HuH-7.5 (cell line): ENCODE measurements at places on chromosomes 1 and 21.

- no peak for DNase-seq
Measured at GRCh38 chr1:226304291-226304955, 4.5 kb downstream of the LIN9 start.

- DNase-seq, result no peak
Measured at GRCh38 chr1:158686111-158687009, at the start of gene SPTA1. SPTA1 (minus strand) TSS chr1:158686715; CDS start chr1:158686517, 198 bp downstream.

DNA sequence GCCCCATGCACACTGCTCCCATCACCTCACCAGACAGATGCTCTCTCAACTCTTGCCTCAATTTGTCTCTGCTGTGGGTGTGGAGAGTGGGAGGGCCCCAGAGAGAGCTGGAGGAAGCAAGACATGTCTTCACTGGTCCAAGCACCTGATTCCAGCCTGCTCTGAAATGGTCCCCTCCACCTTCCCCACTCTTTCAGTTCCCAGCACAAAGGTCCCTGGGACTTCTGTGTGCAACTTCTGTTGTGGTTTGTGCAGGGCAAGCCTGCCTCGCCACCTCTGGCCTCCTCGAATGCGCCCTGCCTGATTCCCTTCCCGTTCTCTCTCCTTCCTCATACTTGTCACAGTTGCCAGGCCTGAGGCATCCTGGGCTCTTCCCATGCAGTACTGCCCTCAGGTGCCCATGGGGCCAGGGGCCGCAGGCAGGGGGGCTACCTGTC, 119.3 kb downstream of the SYT2 start:
- DNase-seq, result no peak

DNA sequence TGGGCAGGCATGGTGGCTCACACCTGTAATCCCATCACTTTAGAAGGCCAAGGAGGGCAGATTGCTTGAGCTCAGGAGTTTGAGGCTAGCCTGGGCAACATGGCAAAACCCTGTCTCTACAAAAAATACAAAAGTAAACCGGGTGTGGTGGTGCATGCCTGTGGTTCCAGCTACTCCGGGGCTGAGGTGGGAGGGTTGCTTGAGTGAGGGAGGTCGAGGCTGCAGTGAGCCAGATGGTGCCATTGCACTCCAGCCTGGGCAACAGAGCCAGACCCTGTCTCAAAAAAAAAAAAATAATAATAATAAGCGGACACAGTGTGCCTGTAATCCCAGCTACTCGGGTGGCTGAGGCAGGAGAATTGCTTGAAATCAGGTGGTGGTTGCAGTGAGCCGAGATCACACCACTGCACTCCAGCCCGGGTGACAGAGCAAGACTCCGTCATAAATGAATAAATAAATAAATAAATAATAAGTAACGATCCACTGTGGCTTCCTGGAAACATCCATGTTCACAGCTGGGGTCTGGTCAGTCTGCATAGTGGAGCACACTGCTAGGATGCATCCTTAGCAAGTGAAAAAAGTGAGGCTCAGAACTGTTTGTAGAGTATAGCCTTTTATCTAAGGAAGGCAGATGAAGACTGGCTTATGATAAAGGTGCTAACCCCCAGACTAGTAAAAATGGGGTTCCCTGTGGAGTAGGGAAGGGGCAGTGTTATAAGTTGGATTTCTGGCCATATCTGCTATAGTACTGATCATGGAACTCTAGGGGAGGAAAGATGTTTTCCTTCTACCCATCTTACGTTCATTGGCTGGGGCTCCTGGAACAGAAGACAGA, 15.7 kb downstream of the PKNOX1 start:
- no peak for DNase-seq

GRCh38 chr1:209095627-209096595, 487.6 kb upstream of the CAMK1G start:
- no peak for DNase-seq

DNA sequence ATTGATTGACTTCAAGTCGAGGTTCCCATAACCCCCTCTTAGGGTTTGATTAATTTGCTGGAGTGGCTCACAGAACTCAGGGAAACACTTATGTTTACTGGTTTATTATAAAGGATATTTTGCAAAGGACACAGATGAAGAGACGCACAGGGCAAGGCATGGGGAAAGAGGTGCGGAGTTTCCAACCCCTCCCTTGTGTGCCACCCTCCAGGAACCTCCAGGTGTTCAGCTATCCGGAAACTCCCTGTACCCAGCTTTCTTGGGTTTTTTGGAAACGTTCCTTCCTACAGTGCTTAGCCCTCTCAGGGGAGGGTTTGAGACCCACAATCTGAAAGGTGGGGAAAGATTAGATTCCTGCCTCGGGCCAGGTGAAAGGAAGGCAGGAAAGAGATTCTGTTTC, 48.2 kb downstream of the UCK2 start:
- DNase-seq, result no peak

GRCh38 chr1:88892357-88892877, 1.1 kb upstream of the GTF2B start:
- no peak for DNase-seq

- no peak for DNase-seq
Measured at GRCh38 chr1:173504268-173504667, 27.1 kb downstream of the PRDX6 start.

GRCh38 chr1:24057171-24057570, 54.8 kb downstream of the MYOM3 start:
- DNase-seq, result no peak

GRCh38 chr1:226181996-226182714, 4.4 kb downstream of the ACBD3 start:
- no peak for DNase-seq

GRCh38 chr1:245790441-245790840, 635.7 kb downstream of the KIF26B start:
- no peak for DNase-seq

DNA sequence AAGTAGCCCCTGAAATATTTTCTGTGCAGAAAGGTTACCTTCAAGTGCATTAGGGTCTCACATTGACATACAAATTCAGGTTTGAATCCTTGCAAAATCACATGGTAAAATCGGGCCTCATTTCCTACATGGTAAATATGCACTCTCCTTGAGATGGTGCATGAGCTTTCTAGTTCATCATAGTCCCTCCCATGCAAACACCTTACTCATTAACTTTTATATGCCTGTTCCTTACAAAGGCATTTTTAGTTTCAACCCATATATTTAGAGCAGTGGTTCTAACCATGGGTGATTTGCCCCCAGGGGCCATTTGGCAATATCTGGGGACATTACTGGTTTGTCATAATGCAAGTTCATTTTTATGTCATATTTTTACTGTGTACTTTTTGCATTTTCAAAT, 37.2 kb downstream of the PBX1 start:
- no peak for DNase-seq

GRCh38 chr21:18715606-18716005, 312.0 kb upstream of the TMPRSS15 start:
- DNase-seq, result no peak

DNA sequence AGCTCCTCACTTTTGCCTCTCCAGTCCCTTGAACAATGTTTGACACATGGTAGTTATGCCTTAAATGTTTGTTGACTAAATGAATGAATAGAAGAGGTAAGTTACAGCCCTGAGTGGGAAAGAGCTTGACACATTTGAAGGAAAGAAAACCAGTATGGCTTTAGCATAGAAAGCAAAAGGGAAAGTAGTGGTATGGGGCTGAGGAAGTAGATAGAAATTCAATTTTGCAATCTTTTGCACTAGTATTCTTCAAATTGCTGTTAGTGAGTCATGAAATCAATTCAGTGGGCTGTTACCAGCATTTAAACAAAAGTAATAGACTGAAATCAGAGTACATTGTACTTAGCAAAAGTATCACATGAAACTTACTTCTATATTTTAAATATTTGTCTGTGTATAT, 21.1 kb downstream of the PLA2G4A start:
- DNase-seq, result no peak

GRCh38 chr21:44932408-44933181, 7.2 kb upstream of the SLX9 start:
- DNase-seq, result peak; percentile 63

DNA sequence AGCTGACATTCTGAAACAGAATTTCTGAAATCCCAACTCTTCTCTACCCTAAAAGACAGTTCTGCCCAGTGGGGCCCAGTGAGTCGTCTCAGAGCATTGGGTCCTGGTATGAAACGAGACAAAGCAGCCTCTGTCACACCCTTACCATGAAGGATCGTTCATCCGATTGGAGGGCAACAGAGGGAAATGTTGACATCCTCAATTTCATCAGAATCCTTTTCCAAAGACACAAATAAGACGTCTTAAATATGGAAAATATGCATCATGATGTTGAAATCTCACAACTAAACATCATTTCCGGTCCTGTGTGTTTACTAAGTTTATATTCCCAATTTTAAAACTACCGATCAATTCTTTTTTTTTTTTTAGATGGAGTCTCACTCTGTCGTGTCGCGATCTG, 112.1 kb upstream of the SLC45A1 start:
- no peak for DNase-seq

DNA sequence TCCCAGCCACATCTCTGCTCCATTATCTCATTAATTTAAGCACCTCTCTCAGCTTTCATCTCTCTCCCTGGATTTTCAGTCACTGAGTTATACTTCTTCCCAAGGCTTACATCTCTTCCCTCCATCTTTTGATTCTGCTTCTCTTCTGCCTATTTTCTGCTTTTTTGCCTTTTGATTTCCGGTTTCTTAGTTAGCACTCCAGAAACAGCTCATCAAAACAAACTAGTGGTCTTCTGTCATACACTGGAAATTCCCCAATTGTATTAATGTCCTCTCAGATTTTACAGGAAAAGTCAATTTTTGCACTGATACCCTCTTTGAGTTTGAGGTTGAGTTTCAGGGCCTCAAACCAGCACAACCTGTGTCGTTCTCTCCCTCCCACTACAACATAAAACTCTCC, 1.5 kb downstream of the LCE3E start:
- no peak for DNase-seq

DNA sequence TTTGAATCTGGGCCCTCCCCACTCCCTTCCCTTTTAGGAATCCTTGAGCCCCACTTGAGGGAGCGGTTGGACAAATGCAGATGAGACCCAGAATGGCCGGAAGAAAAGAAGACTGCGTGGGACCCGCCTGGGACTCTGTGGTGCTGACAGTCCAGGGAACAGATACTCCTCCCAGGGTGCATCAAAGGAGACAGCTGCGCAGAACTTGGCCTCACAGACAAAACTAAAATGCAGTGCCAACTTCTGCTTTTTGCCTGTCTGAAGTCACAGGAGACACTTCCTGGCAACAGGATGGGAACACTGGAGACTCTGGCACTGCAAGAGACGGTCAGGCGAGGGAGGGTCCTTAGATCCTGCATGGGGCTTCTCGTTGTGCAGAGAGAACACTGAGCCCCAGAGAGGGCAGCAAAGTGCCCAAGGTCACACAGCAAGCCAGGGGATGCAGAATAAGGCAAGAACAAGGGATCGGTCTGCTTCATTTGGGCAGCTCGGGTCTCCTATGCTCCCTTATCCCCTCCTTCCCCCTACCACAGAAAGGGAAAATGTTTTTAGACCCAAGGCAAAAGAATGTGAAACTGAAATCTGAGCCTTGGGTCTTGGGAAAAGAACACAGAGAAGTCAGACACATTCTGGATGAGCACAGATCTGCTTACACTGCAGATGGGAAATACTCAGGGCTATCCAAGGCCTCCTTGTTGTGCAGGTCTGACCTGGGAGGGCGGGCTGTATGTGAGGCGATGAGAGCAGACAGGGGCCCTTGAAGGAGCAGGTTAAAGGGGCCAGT, 182.4 kb downstream of the TRABD2B start:
- no peak for DNase-seq

GRCh38 chr21:34085129-34085528, 11.8 kb downstream of the MRPS6 start:
- no peak for DNase-seq

- DNase-seq, result no peak
Measured at GRCh38 chr1:225848030-225848955, 33.9 kb downstream of the TMEM63A start.

DNA sequence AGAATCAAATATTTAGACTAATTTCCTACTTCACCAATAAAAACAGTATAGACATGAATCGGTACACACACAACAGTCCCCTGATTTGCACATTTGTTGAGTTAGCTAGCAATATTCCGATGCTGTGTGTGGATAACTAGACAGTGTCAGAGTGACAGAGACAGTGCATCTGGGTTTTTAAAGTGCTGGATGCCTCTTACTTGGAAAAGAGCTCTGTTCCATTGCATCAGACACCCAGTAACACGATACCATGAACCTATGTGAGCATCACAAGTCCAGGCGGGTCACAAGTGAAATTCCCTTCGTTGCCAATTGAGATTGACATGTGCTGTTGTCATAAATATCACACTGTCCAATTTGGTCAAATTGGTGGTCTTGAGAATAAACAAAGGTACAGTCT, 82.0 kb upstream of the ESRRG start:
- DNase-seq, result no peak

DNA sequence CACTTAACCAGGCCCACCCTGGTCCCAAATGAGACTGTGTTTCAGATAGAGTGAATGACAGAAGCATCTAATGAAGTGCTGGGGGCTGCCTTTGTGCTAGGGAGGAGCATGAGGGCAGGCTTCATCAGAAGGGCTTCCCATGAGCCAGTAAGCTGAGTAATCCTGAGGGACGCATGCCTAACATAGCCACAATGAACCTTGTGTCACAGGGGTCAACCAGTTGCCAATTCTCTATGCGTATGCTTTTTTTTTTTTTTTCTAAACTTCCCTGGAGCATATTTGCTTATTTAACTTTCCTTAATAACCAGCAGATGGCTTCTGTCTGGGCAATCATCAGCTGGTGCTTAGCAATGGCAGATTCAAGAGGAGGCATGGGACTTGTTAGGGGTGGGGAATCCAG, 25.5 kb upstream of the CYP2J2 start:
- DNase-seq, result no peak

DNA sequence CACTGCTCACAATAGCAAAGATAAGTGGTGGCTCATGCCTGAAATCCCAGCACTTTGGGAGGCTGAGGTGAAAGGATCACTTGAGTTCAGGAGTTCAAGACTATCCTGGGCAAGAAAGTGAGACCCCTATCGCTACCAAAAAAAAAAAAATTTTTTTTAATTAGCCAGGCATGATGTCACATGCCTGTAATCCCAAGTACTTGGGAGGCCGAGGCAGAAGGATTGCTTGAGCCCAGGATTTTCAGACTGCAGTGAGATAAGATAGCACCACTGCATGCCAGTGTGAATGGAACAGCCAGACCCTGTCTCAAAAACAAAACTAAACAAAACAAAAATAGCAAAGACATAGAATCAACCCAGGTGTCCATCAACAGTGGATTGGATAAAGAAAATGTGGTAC, 50.6 kb downstream of the HSF2BP start:
- no peak for DNase-seq

DNA sequence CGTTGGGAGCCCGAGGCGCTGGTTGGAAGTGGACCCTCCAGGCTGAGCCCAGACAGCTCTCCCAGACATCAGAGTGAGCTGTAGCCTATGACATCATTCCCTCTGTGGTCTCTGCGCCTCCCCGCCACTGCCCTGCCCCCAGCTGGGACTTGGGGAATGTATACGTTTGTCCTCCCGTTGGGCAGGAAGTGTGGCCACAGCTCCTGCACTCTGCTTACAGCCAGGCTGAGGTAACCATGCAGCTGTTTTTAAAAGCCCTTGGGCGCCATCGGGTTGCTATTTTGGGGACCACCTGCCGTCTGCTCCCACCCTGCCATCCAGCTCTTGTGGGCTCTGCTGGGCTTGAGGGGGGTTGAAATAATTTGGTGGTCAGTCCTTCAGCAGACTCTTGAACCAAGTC, 7.8 kb downstream of the VASH2 start:
- no peak for DNase-seq
